ENCODE measurements at places on chromosomes 6 and 20.

- DNase-seq: peak; percentile 35
Observed at GRCh38 chr6:12528581-12529363, 187.8 kb upstream of the PHACTR1 start.

DNA sequence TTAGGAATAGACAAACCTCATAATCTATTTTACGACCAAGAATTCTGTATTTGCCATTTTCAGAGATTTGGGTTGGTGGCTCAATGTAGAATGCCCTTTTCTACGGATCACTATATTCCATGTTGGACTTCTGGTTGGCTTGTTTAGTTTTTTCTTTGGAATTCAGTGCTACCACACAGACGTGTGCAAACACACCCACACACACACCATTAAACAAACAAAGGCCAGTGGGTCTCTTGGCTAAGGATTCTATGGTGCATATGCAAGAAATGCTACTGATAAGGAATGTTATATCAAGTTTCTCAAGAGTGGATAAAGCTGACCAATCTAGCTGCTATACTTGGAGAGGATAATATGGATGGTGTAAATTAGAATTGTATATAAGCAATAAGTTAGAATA lies 8.0 kb downstream of the ABT1 start:
- no peak for DNase-seq

DNA sequence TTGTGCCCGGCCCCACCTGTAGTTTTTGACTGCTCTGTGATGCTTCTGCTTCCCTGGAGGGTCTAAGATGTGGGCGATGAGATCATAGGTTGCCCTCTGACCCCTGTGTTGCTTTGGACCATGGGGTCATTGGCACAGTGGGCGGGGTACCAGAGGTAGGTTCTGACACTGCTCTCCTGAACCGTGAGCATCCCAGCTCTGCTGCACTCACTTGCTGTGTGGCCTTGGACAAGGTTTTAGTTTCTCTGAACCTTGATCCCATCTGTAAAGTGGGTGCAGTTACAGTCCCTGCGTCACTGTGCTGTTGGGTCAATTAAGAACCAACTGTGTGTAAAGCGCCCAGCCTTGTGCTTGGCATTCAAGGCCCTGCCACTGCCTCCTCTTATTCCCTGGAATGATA lies 30.9 kb downstream of the SRC start:
- no peak for DNase-seq

DNA sequence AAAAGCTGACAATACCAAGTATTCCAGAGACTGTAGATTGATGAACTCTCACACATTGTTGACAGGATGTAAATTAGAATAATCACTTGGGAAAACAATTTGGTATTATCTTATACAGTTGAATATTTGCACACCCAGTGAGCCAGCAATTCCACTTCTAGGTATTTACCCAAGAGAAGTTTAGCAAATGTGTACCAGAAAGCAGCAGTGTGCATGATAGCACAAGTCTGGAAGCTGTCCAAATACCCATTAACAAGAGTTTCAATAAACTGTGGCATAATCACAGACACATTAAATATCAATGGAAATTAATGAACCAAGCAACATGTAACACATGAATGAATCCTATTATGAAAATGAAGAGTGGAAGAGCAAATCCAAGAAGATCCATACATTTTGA lies 233.6 kb downstream of the TPBG start:
- no peak for DNase-seq

GRCh38 chr6:161225681-161226008 lies 48.2 kb downstream of the AGPAT4 start:
- no peak for DNase-seq

DNA sequence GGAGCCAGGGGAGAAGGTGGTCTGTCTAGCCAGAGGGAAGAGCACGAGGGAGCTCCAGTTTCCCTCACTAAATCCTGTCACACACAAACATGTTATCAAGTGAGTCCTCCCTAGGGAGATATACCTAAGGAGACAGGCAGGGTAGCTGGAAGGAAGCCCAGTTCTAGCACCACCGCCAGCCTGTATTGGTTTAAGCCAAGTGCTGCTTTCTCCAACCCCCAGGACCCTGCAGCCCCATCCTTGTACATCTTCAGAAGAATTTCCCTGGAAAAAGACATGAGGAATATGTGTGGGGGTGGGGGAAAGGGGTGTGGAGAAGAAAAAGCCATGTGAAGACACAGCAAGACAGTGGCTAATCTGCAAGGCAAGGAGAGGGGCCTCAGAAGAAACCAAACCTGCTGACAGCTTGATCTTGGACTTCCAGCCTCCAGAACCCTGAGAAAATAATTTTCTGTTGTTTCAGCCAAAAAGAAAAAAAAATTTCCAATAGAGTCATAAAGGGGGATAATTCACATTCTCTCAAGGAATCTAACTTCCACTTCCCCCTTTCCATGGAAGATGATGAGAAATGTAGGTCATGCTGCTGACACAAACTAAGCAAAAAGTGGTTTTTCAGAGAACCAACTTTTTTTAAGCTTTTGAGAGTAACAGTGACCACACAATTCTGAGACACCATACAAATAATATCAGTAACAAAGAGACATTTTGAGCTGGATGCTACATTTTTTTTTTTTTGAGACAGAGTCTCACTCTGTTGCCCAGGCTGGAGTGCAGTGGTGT lies 103.2 kb upstream of the PRDM1 start:
- peak; percentile 22 for DNase-seq

Measured in colonic mucosa (tissue), 4 donors.